ENCODE measurements at places on chromosomes 4 and X. TPM values are rescaled to one million over a fixed set of nuclear protein-coding genes. Genes with fewer than 3 reads are reported as not detected.

Gene PAGE4
- total RNA-seq: not detected

Gene GPR143
- total RNA-seq: 0.21 TPM

Gene RAB40A
- total RNA-seq: 0.10 TPM

Gene VSIG4
- not detected for total RNA-seq

Gene GEMIN8
- total RNA-seq: 9.9 TPM

Gene GPR173
- not detected for total RNA-seq

Gene SPANXB1
- total RNA-seq: 2.2 TPM
